ENCODE measurements at places on chromosomes 5 and 9. TPM values are rescaled to one million over a fixed set of nuclear protein-coding genes. Genes with fewer than 3 reads are reported as not detected.
A peak's percentile ranks its signal among the peaks of the same experiment; 100 is the strongest.

DNA sequence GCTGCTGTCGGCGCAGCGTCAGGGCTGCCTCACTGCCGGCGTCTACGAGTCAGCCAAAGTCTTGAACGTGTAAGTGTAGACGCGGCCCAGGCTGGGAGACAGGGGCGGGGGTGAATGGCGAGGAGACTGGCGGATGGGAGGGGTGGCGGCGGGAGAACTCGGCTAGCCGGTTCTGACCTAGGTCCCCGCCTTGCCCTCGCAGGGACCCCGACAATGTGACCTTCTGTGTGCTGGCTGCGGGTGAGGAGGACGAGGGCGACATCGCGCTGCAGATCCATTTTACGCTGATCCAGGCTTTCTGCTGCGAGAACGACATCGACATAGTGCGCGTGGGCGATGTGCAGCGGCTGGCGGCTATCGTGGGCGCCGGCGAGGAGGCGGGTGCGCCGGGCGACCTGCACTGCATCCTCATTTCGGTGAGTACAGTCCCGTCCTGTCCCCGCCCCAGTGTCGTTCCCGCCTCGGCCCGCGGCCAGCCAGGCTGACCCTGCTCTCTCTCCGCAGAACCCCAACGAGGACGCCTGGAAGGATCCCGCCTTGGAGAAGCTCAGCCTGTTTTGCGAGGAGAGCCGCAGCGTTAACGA is 745 bp downstream of the GADD45G start:
- peak; percentile 72 for DNase-seq
- peak overlapping the region; percentile 10 for H3K4me3 ChIP-seq
- no peaks in the 10 kb centered on the region for H3K36me3 ChIP-seq
- H3K27me3 ChIP-seq: peaks cover 2% of the 10 kb centered on the region

- H3K4me1 ChIP-seq: no peaks in the 10 kb centered on the region
- H3K27ac ChIP-seq: no peak overlapping the region
- DNase-seq: no peak
Measured at GRCh38 chr9:1939466-1939865, 75.7 kb upstream of the SMARCA2 start.

The NUTM2F gene
- polyA plus RNA-seq: not detected

The ZFP37 gene
- polyA plus RNA-seq: 1.5 TPM

The SCGB3A1 gene
- not detected for polyA plus RNA-seq
